ENCODE measurements at places on chromosomes 1 and 21.
A peak's percentile ranks its signal among the peaks of the same experiment; 100 is the strongest.

DNA sequence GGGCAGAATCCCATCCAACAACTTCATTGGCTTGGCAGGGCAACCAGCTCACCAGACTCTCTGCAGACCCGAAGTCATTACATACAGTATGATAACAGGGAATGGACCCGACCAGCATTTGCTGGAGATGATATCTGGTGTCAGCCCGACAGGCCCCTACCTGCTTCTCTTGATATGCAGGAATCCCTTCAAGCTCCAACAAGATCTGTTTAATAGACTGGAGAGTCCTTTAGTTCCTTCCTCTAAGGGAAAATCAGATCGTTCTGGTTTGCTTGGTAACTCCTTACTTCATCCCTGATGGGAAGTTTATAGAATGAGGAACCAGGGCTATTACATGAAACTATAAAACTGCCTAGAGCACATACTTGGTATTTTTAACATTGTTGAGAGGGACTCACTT lies 61.2 kb downstream of the EDARADD start:
- no peak for DNase-seq

- no peak for DNase-seq
Observed at GRCh38 chr1:19164274-19165015, 45.6 kb downstream of the UBR4 start.

GRCh38 chr1:200625381-200625824 lies 4.9 kb upstream of the KIF14 start:
- DNase-seq: no peak

DNA sequence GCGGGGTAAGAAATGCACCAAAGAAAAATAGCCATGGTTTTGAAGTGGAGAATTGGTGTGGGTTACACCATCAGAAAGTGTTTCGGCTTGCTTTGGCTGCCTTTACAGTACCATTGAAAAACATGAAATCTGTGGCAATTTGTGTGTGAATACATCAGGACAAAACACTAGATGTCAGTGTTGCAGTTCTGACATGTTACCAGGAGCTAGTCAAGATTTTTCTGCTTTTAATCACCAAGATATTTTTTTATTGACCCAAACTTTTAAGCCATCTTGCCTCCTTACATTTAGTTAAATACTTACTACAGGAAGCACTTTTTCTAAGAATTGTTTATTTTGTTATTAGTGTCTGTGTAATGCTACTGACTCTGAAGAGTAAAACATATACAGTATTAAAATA lies 14.3 kb downstream of the RRP15 start:
- peak; percentile 65 for DNase-seq

GRCh38 chr1:7827126-7827955 lies 25.5 kb downstream of the UTS2 start:
- DNase-seq: no peak

GRCh38 chr1:232571523-232571922 lies 58.4 kb downstream of the SIPA1L2 start:
- no peak for DNase-seq

GRCh38 chr1:193416226-193417024 lies 230.0 kb upstream of the B3GALT2 start:
- DNase-seq: no peak

- DNase-seq: no peak
Observed at GRCh38 chr1:53499257-53500203, 40.3 kb downstream of the DMRTB1 start.

GRCh38 chr1:37123276-37124115 lies 89.2 kb upstream of the GRIK3 start:
- no peak for DNase-seq

DNA sequence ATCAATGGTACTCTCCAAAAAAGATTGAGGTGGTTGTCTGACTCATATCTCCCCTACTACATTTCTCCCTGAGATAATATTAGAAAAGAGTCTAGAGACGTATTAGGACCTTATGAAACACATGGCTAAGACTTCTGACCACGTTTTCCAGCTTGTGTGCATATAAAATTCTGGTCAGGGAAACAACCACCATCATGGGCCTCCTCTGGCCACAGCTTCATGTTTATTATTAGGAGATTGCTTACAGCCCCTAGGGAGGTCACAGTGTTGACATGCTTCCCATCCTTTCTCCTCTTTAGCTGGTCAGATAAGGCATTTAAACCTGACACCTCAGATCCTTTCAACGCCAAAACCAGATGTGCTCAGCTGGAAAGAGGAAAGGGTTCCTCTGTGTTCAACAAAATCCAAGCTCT lies 620.2 kb downstream of the PLPP3 start:
- DNase-seq: no peak

GRCh38 chr1:239347776-239348175 lies 38.6 kb upstream of the CHRM3 start:
- no peak for DNase-seq

GRCh38 chr1:39615086-39615673 lies 24.3 kb downstream of the HEYL start:
- DNase-seq: no peak

DNA sequence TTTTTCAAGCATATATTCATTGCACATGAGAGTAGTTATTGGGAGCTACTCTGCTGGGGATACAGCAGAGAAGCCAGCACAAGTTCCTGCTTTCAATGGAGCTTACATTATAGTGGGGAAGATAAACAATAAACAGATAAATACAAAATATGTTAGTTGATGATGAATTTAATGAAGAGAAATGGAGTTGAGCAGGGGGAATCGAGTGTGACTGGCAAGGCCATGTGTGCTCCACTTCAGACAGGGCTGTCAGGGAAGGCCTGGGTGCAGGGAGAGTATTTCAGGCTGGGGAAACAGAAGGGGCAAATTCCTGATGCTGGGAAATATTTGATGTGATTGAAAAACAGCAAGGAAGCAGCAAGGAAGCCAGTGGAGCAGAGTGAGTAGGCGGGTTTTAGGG lies 21.2 kb upstream of the BRDT start:
- DNase-seq: no peak

GRCh38 chr1:215458562-215458961 lies 108.5 kb upstream of the KCTD3 start:
- DNase-seq: no peak

- peak; percentile 23 for DNase-seq
Observed at GRCh38 chr1:32878183-32878582, 7.5 kb upstream of the FNDC5 start.

- no peak for DNase-seq
Observed at GRCh38 chr1:31315902-31316301, 19.1 kb downstream of the ZCCHC17 start.

DNA sequence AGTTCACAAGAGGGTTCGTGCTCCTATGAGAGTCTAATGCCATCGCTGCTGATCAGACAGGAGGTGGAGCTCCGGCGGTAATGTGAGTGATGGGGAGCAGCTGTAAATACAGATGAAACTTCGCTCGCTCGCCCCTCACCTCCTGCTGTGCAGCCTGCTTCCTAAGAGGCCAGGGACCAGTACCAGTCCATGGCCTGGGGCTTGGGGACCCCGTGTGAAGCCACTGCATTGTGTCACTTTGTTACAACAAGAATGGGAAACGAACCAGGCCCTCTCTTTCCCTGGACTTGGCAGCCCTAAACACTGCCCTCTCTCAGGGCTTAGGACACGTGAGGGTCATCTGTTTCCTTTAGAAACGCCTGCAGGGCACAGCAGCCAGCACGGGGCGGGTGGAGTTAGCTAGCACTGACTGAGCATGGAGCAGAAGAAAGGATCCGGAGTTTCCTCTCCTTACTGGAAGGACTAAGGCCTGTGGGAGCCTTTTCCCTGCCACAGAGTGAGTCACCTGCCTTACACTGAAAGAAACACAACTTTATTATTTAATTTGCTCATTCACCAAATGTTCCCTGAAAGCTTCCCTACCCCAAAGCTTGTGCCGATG lies 185.2 kb upstream of the TMEM51 start:
- DNase-seq: peak; percentile 96
